Activated naive CD4-positive, alpha-beta T cell treated with anti-CD3 and anti-CD28 coated beads, Interleukin-2, amount 10 ng/mL, durations not matched to agents 7 days and 5 days (primary cell): ENCODE measurements at places on chromosomes 3 and 15.

- DNase-seq = no peak
These were observed 827.7 kb downstream of the ROBO1 start for GRCh38 chr3:78940128-78940527.

DNA sequence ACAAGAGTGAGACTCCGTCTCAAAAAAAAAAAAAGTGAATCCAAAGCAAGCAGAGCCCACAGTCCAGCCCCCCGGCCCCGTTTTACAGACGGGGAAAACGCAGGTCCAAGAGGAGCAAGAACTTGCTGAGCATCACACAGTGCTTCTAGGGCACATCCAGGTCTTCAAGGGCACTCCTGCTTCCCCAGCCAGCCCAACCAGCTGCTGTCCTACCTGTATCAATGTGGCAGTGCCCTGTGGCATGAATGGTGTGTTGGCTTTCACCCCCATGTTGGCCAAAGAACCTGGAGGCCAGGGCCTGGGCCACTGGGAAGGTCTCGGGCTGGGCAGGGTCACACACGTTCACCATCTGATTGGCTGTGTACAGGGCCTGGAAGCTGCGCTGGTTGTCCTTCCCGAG lies 4.6 kb downstream of the MAN2C1 start:
- DNase-seq = no peak

GRCh38 chr3:177484926-177485325 lies 287.6 kb upstream of the TBL1XR1 start:
- no peak for DNase-seq

DNA sequence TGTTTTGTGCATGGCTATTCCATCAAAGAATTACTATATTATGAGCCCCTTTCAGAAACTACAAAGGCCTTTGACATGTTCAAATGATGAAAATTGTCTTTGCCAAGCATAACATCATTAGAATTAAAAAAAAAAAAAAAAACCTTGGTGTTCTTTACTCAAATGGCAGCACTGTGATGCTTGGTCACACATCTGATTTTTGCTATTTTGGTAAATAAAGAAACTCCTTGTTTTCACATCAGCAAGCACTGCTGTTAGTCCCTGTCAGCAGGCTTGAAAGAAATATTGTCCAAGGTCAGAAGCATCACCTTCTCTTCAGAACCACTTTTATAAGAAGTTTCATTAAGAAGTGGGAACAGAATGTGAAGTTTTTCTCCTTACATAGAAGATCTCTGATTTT lies 537.3 kb downstream of the MFSD1 start:
- no peak for DNase-seq

GRCh38 chr3:31106912-31107311 lies 212.5 kb upstream of the GADL1 start:
- no peak for DNase-seq

DNA sequence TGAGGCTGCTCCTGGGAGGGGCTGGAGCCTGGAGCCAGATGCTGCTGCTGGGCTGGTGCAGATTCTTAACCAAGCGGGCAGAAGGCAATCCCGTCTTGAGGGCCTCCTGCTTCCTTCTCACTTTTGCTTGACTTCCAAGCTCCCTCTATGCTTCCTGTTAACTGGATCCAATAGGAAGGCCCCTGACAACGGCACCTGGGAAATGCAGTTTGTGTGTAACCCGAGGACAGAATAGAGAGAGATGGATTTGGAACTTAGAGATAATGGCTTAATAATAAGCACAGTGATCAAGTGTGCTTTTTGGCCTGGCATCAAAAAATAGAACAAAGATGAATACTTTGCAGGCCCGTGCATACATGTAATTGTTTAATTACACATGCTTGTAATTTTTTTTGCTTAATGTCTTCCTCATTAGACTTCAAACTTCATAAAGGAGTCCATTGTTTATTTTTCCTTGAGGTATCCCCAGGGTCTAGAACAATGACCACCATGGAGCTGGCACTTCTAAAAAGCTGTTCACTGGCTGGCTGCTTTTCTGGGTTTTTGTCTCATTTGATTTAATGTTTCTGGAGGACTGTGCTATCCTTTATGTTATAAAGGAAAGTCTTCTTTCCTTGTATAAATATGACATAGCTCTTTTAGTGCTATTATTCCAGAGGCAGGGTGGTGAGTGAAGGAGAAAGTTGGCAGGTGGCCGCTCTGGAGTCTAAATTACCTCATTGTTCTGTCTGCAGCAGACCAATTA lies 63.3 kb upstream of the MITF start:
- no peak for DNase-seq

DNA sequence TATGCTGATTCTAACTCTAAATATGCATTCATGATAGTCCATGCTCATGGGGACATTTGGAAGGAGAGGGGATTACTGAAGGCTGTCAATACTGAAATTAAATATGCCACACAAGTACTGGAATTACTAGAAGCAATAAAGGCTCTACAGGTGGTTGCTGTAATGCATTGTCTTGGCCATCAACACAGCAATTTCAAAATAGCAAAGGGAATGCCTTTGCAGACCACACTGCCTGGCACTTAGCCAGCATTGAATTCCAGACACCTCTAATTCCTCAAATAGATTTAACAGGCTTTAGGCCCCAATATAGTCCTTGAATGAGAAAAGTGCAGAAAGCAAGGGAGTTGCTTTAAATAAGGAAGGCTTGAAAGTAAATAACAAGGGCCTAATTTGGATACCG lies 115.8 kb upstream of the PLCL2 start:
- no peak for DNase-seq

- DNase-seq = no peak
These were observed 632 bp upstream of the COPS2 start for GRCh38 chr15:49155834-49156627.

- DNase-seq = no peak
These were observed 822.7 kb downstream of the NTRK3 start for GRCh38 chr15:87433871-87434270.

- DNase-seq = no peak
These were observed 9.2 kb upstream of the MST1R start for GRCh38 chr3:49912881-49913281.

- no peak for DNase-seq
These were observed 1.1 kb upstream of the PYGO1 start for GRCh38 chr15:55589287-55589686.

- DNase-seq = no peak
These were observed 3.2 kb upstream of the BMF start for GRCh38 chr15:40111888-40112287.

GRCh38 chr15:44163370-44163769 lies 31.7 kb downstream of the FRMD5 start:
- no peak for DNase-seq

DNA sequence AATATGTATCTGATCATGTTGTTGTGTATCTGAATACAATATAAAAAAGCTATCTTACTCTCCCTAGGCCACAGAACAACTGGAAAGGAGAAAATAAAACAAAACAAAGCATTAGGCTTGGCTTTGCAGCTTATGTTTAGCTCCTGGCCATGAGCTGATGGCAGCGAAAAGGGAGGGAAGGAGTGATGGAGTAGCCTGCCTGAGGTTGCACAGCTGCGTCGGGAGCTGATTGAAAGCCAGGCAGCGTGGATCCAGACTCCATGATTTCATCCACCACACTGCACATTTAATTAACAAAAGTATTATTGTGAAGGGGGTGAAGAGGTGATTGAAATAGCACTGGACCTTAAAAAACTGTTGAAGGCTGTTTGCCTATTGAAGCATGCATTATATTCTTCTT lies 212.2 kb downstream of the GABRG3 start:
- DNase-seq = no peak

GRCh38 chr3:194620196-194620595 lies 13.0 kb downstream of the TMEM44 start:
- no peak for DNase-seq

DNA sequence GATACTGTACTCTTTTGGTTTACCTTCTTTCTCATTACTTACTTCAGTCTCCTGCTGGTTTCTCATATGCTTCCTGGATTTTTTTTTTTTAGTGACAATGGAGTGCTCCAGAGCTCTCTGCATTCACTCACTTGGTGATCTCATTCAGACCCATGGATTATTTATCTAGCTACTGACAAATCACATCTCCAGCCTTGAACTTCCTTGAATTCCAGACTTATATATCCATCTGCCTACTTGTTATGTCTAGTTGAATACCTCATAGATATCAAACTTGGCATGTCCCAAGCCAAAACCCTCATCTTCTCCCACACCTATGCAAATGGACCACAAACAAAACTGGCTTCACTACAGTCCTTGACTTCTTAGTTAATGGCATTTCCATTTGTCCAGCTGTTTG lies 234.7 kb upstream of the ZPLD1 start:
- no peak for DNase-seq

- peak; percentile 36 for DNase-seq
These were observed 1.0 kb downstream of the NGRN start for GRCh38 chr15:90266485-90266884.

GRCh38 chr3:168405288-168405687 lies 309.6 kb upstream of the GOLIM4 start:
- no peak for DNase-seq

DNA sequence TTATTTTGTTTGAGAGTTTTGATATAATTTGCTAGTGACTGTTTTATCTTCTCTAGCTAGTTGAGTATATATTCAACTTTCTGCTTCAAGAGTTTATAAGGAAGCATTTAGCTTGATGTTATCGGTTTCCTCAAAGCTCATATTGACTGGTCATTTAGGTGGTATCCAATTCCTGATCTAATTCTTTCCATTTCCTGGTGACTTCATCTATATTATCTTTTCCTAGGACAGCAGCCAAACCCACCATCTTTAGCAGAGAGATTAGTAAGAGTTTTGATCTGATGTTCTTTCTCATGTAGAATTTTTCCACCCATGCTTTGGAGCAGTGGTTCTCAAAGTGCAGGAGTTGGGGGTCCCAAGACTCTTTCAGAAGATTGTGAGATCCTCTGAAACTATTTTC lies 148.6 kb upstream of the STT3B start:
- DNase-seq = no peak

- no peak for DNase-seq
These were observed 115.0 kb upstream of the VEPH1 start for GRCh38 chr3:157618075-157618760.

- DNase-seq = no peak
These were observed 175.7 kb upstream of the ADAMTS9 start for GRCh38 chr3:64863226-64864212.

GRCh38 chr15:60387321-60387720 lies 10.5 kb downstream of the ANXA2 start:
- no peak for DNase-seq

DNA sequence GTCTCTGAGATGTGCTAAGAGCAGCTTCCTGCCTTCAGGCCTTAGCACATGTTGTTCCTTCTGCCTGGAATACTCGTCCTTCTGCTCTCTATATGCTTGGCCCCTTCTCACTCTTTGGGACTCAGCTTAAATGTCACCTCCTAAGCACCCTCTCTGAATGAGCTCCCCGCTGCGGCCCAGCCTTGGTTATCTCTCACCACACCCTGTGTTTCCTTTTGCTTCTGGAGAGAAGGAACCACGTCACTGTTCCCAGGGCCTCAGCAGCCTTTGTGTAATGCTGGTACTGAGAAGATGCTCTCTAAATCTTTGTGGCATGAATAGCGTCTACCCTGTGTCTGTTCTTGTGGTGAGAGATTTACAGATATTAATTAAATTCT lies 2.2 kb downstream of the FAH start:
- DNase-seq = no peak

DNA sequence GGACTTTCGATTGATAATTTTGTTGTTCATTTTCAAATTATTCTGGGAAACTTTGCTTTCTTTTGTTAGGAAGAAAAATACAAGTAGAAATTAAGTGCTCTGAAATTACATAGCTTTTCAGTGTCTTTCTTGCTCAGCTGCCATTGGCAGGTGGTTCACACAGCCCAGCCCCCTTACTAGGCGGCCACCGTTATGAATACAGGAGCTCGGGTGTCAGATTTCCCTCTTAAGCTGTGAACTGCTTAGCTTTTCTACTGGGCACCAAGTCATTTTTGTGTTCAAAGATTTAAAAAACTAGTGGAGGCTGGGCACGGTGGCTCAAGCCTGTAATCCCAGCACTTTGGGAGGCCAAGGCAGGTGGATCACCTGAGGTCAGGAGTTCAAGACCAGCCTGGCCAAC lies 55.2 kb downstream of the HMG20A start:
- no peak for DNase-seq

GRCh38 chr3:152519376-152519775 lies 250.6 kb downstream of the MBNL1 start:
- no peak for DNase-seq

DNA sequence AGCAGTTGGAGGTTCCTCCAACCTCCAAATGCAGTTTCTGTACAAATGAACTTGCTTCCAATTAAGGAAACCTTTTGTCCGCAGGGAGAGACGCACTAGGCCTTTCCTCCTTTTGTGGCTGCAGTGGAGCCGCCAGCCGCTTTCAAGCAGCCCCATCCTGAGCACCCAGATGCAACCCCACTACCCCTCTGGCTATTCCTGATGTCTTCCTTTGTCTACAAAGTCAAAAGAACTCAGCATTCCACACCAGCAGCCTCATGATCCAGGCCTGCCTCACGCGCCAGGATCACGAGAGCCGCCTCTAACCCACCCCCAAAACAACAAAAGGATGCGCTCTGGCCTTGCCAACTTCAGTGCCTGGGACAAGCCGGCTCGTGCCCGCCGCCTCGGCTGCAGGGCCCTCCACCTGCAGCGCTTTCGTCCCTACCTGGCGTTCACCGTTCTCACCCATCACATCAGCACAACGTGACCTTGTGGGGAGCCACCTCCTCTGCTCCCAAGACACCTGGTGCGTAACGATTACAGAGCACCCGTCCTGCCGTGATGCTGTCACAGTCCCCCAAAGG lies 48.2 kb upstream of the MUC4 start:
- no peak for DNase-seq

- no peak for DNase-seq
These were observed 88.0 kb downstream of the PEX5L start for GRCh38 chr3:179948740-179949139.

- no peak for DNase-seq
These were observed 33.2 kb downstream of the SMAD6 start for GRCh38 chr15:66734961-66735908.

- no peak for DNase-seq
These were observed 135.1 kb downstream of the ATP10A start for GRCh38 chr15:25727867-25728600.

DNA sequence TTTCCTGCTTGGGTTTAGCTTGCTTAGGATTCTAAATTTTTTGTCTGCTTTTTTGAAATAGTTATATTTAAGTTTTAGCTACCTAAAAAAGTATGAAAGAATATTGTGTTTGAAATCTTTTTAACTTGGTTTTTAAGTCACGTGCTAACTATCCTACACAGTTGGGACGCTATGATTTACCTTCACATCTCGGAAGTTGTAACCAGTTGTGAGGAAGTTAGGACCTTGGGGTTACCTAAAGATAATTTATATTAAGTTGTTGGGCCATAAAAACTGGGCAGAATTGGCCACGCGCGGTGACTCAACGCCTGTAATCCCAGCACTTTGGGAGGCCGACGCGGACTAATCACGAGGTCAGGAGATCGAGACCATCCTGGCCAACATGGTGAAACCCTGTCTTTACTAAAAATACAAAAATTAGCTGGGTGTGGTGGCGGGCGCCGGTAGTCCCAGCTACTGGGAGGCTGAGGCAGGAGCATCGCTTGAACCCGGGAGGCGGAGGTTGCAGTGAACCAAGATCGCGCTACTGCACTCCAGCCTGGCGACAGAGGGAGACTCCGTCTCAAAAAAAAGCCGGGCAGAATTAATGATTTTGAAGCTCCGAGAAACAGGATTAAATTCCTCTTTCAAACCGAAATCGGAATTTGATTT lies 1.0 kb downstream of the ZFAND6 start:
- DNase-seq = peak; percentile 43
